Effector CD4-positive, alpha-beta T cell (primary cell): ENCODE measurements at places on chromosomes 7 and 10.

DNA sequence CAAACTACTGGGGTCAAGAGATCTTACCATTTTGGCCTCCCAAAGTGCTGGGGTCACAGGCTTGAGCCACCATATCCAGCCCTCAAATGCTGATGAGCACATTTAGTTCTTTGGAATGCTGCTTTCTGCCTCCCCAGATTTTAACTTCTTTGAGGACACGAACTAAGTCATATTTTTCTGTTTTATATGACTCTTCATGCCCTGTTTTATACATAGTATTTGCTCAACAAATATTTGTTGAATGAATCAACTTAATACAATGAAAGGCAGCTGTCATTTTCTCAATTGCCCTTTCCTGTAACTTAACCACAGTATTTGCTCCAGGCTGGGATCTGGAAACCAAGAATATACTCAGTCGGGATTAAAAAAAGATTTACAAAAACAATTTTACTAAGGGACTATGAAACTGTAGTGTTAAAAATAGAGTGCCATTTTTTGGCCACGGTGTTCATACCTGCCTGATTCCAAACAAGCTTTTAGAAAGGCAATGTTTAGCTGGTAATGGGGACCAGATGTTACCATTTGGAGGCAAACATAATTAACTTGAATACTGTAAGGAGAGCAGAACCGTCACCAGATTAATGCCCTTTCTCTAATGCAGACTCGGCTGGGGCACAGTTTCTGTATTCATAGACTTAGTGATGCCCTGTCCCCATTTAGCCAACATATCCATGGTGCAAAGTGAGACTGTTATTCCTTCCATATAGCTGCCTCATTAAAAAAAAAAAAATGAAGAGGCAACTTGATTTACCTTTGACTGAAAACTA lies 117.6 kb downstream of the NRP1 start:
- no peak for DNase-seq

- no peak for DNase-seq
Observed at GRCh38 chr10:13213163-13213562, 21.0 kb downstream of the UCMA start.

GRCh38 chr10:123681285-123681684 lies 15.1 kb downstream of the GPR26 start:
- no peak for DNase-seq

GRCh38 chr7:12493863-12494686 lies 76.4 kb upstream of the SCIN start:
- DNase-seq: no peak

DNA sequence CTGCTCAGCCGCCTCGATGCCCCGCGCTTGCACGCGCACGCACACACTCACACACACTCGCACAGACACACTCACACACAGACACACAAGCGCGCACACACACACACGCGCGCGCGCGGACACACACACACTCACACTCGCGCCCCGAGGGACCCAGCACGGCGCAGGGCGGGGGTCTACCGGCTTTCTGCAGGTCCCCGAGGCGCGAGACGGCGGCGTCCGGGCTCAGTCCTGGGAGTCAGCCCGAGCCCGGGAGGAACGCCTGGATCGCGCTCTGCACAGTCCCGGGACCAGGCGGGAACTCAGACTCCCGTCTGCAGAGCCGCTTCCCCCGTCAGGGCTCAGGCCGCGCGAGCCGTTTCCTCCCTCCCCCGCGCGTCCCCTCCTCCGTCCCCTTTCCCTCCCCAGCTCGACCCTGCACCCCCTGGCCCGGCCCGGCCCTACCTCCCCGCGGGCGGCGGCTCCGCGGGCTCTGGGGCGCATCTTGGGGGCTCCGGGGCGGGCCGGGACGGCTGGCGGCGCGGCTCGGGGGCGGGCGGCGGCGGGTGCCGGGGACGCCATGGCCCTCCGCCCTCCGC lies 464 bp downstream of the DENND2A start:
- no peak for DNase-seq

DNA sequence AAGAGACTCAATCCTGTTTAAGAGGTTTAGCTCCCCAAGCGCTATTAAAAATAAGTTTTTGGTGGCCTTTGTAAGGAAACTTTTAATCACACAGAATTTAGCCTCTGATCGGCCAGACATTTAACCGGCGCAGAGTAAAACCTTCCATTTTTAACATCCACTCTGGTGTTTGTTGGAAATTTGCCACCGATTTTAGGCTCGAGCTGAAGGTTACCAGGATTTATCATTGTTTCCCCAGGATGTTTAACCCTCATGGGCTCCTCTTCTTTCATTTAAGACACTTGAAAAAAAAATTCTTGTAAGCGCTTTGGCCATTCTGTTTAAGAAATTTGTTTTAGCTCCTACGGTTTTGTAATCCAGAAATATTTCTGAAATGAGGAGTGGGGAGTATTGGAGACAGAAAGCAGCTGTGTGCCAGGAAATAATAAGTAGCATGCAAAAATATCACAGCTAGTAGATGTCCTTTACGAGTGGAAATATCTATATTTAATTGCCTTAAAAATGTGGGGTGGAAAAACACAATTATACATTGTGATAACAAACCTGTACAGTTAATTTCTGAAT lies 3.4 kb downstream of the NEUROD6 start:
- no peak for DNase-seq
